ENCODE measurements at places on chromosomes 11 and 22. TPM values are rescaled to one million over a fixed set of nuclear protein-coding genes. Genes with fewer than 3 reads are reported as not detected.

Gene ANKK1
- 0.07 TPM for total RNA-seq

Gene APOL4
- 1.3 TPM for total RNA-seq

Gene SAA4
- not detected for total RNA-seq

Gene RABL2B
- total RNA-seq = 10.6 TPM

Gene OR6A2
- 0.43 TPM for total RNA-seq

Gene SYT12
- total RNA-seq = not detected

Gene OR4A47
- not detected for total RNA-seq

Measured in thoracic aorta endothelial cell (primary cell).